ENCODE measurements at places on chromosomes 13 and 19. TPM values are rescaled to one million over a fixed set of nuclear protein-coding genes. Genes with fewer than 3 reads are reported as not detected.

GRCh38 chr19:51944798-51945552 is 17.7 kb downstream of the ZNF613 start:
- no peak for DNase-seq

DNA sequence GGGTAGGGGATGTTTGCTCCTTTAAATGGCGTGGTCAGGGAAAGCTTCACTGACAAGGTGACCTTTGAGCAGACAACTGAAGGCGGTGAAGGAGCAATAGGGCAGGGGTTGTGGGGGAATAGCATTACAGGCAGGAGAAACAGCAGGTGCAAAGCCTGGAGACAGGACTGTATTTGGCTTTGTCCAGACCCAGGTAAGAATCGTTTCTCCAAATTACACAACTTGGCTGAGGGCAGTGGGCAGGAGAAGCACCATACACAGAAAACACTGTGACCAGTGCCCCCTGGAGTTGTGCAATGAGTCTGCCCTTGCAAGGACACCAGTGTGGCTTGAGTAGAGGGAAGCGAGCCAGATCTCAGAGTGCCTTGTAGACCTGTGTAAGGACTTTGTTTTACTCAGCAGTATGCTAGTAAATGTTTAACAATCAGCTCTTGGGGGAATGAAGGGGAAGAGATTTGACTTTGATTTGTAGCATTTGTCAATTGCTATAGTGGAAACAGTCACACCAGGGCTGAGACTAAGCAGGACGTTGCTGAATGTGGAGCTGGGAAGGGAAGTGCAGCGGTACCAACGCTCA is 360.0 kb downstream of the DCT start:
- DNase-seq, result no peak

B3GNT3 gene
- polyA plus RNA-seq, result 5.8 TPM

LILRA2 gene
- 1.1 TPM for polyA plus RNA-seq
